ENCODE measurements at places on chromosomes 4 and X.

DNA sequence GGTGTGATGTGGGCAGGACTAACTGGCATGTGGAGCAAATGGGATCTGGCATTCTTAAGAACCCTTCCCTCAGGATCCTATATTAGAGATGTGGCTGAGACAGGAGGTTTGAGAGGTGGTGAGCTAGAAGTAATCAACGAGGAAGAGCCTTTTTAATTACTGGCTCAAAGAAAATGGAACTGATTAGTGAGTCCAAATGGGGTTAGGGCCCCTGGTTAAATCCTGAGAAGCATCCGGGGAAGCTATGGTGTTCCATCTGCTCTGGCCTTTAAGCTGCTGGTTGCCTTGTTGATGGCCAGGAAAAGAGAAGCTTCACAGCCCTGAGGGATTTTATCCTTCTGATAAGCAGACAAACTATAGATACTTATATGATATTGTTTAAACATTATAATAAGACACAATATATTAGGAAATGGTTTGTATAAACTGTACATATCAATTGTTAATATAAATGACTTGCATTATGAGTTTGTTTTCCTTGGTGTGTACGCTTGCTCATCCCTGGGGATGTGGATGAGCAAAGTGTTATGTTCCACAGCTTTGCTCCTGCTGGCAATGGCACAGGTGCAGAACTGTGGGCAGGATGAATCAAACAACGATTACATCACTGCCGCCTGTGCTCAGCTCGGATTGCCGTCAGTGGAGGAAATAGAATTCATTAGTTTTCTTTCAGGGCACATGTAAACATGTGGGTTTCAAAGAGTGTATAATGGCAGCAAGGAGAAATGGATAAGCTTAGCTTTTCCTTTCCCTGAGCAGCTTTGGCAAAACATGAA, 328.6 kb upstream of the ARX start:
- DNase-seq: no peak

DNA sequence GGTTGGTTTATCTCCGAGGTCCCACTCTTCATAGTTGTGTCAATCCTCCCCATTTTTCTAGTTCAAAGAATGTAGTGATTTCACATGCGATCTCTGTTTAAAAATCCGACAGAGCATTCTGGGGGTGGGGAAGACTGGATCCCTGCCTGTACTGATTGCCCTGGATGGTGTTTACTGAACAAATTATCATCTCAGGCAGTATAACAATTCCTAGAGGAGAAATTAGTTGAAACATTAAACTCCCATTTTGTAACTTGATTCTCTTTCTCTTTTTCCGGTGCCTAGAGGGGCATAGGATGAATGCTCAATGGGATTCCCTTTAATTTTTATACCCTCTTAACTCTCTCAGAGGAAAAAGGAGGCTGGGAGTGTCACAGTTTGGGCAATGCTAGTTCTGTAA, 10.0 kb upstream of the CWH43 start:
- DNase-seq: no peak

GRCh38 chrX:127404161-127404560, 584.6 kb downstream of the PRR32 start:
- DNase-seq: no peak

GRCh38 chr4:92270908-92271307, 32.9 kb upstream of the GRID2 start:
- no peak for DNase-seq

- DNase-seq: no peak
Observed at GRCh38 chr4:24802648-24803047, 7.3 kb downstream of the SOD3 start.

- DNase-seq: no peak
Observed at GRCh38 chrX:110442635-110443034, 84.0 kb downstream of the RTL9 start.

- DNase-seq: no peak
Observed at GRCh38 chrX:13449441-13449840, 120.0 kb upstream of the EGFL6 start.

- no peak for DNase-seq
Observed at GRCh38 chrX:133911825-133912495, 73.4 kb downstream of the GPC3 start.

- DNase-seq: no peak
Observed at GRCh38 chr4:183263787-183264386, 56.2 kb downstream of the CLDN22 start.

- no peak for DNase-seq
Observed at GRCh38 chr4:152010710-152011079, 249.9 kb upstream of the GATB start.

GRCh38 chr4:22062676-22063075, 114.1 kb upstream of the KCNIP4 start:
- DNase-seq: no peak

GRCh38 chr4:12071316-12071715, 642.6 kb upstream of the HS3ST1 start:
- DNase-seq: no peak

- DNase-seq: no peak
Observed at GRCh38 chr4:122755675-122756074, 23.2 kb downstream of the BBS12 start.

- DNase-seq: no peak
Observed at GRCh38 chr4:42122237-42122636, 30.2 kb downstream of the BEND4 start.

- no peak for DNase-seq
Observed at GRCh38 chr4:128322311-128322710, 34.7 kb upstream of the PGRMC2 start.

GRCh38 chr4:121863799-121864198, 6.5 kb downstream of the BBS7 start:
- no peak for DNase-seq

- DNase-seq: no peak
Observed at GRCh38 chr4:90486346-90486745, 359.2 kb downstream of the CCSER1 start.

GRCh38 chrX:47840111-47840510, 3.4 kb downstream of the ZNF81 start:
- DNase-seq: no peak

DNA sequence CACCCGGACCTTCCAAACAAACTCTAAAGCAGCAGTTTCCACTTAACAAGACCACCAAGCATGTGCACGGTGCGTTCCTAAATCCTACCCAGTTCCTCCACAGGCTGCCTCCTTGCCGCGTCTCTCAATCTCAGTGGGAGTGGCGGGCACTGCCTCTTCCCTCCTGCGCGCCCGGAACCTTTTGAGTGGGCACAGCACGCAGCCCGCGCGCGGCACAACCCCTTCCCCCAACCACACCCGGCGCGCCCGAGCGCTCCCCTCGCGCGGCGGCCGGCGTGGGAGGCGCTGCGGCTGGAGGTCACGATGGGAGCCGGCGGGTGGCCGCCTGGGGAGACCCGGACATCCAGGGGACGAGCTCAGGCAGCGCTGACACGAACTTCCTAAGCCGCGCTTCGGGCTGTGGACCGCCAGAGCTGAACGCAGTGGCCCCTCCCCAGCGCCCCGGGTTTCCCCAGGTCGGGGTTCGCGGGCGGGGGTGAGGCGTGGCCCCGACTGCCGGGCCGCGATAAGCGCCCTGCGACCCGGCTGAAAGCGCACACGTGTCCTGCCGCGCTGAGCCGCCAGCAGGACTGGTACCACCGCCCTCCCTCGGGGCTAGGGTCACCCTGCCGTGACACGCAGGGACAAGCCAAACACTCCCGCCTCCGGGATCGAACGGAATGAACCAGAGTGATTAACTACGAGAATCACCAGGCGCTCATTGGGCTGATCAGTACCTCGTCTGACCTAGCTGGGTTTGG, at the start of gene ABCG2:
TSS of gene ABCG2 (minus strand) at position 151 of the 740 bp plus-strand sequence. CDS start 18,644 bp downstream, outside the sequence.
- DNase-seq: peak; percentile 26

DNA sequence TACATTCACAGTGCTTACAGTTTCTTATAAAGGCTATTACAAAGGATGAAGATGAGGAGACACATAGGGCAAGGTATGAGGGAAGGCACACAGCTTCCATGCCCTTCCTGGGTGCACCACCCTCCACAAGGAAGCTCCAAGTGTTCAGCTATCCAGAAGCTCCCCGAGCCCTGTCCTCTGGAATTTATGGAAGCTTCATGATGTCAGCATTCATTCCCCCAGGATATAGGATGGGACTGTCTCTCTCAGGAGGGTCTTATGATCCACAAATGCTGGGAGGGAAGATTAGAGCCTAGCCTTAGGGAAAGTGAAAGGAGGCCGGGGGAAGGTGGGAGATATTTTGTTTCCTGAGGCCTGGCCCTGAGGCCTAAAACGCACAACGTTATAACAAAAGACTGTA, 236.0 kb downstream of the ANK2 start:
- no peak for DNase-seq

GRCh38 chrX:102832661-102833060, 104.4 kb upstream of the RAB40AL start:
- DNase-seq: no peak

DNA sequence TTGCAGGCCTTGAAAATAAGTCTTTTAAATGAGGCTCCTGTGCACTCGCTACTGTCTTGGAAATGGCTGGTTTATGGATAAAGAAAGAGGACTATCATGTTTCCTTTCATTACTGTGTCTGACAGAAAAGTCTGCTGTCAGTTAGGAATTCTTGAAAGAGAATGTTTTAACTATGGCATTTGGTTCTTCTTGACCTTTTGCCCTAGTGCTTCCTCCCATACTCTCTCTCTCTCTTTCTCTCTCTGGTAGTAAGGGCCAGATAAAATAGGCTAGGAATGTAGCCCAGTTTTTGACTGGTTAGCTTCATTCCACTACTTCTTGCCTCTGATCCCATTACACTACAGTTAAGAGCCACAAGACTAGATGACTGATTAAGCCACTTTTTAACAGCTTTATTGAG, 29.8 kb downstream of the YY2 start:
- DNase-seq: no peak

GRCh38 chr4:79763486-79764075, 309.4 kb downstream of the ANTXR2 start:
- no peak for DNase-seq

GRCh38 chr4:156132196-156132595, 178.5 kb upstream of the CTSO start:
- no peak for DNase-seq

GRCh38 chr4:183455431-183456195, 11.2 kb downstream of the CDKN2AIP start:
- DNase-seq: no peak

DNA sequence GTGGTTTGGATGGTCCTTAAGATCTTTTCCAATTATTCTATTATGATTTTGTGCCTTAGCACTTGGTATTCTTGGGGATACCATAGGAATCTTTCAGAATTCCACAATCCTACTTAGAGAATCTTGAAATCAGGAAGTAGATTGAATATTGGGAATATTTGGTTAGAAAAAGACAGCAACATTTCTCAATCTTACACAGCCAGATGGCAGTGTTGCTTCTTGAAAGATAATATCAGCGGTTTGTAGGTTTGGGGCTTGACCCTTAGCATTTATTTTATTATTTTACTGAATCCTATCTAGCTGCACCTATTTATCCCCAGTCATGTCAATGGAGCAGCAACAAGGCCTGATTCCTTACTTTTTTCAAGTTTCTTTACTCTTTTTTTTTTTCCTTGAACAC, 28.6 kb downstream of the MAGEB1 start:
- DNase-seq: no peak

GRCh38 chr4:119209586-119209985, 2.9 kb upstream of the USP53 start:
- no peak for DNase-seq

DNA sequence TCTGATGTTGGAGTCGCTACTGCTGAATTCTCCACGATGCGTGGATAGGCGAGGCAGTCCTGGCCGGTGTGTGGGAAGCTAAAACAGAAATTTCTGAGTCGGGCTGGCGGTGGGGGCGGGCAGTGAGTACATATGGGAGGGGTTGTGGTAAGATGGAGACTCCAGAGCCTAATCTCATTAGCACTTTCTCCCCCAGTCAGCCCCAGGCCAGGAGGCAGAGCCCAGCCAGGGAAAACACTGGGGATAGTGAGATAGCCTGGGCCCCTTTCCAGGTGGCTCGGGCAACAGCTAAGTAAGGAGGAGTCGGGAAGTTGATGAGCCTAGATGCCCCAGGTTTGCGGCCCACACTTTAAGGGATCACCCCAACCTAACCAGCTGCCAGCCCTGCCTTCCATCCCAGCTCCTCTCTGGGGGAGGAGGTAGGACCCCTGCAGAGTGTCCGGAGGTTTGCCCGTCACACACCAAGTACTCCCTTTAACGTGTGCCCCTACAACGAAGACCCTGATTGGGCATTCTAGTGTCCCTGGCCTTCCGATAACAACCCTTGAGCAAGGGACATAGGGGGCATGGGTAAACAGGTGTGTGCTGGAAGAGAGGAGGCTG, 2.4 kb upstream of the LOC101059915 start:
- DNase-seq: no peak

DNA sequence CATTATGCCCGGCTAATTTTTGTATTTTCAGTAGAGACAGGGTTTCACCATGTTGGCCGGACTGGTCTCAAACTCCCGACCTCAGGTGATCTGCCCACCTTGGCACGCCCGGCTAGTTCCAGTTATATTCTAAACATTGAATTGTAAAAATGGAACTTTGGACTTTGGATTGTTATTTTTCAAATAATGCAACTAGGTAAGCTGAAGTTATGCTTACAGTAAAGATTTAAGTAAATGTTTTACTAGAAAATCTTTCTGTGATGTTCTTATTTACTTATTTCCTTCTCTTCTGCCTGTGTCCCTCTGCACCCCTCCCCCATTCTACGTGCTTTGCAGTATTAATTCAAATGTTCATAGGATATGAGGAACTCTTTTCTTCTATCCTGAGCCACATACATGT, 26.1 kb downstream of the GK start:
- no peak for DNase-seq

DNA sequence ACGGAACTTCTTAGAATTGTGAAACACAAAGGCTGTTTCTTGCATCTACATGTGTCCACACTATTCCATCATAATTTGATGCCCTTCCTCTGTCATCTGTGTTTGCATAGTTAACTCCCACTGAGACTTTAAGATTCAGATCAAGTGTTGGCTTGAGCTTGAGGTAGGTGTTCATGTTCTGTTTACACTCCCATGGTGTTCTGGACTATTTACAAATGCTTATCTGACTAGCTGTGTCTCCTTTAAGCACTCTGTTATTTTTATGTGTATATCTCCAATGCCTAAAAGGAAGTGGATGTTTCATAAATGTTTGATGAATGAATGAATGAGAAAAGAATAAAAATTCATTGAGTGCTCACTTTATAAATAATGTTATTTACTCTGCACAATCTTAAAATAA, 622.7 kb downstream of the RAB28 start:
- no peak for DNase-seq

GRCh38 chr4:141541851-141542250, 94.5 kb upstream of the IL15 start:
- DNase-seq: no peak

DNA sequence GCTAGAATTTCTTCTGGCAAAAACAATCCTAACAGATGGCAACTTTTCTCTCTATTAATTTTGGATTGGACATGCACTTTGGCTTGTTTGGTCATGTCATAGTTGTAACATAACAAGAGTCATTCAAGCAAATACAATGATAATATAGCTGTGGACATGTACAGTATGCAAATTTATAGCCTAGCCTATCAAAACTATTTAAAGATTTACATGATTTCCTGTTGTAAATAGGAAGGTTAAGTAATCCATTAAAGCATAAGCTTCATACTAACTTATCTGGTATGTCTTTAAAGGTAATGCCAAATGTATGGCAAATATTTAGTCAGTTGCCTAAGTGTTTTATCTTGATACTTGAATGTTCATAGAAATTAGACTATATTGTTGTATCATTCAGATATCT, 45.3 kb downstream of the RPA4 start:
- no peak for DNase-seq
